Kasumi-1 (cell line): ENCODE measurements at places on chromosomes 2 and 18.

- DNase-seq, result no peak
Measured at GRCh38 chr2:211367293-211367692, 810.9 kb downstream of the CPS1 start.

DNA sequence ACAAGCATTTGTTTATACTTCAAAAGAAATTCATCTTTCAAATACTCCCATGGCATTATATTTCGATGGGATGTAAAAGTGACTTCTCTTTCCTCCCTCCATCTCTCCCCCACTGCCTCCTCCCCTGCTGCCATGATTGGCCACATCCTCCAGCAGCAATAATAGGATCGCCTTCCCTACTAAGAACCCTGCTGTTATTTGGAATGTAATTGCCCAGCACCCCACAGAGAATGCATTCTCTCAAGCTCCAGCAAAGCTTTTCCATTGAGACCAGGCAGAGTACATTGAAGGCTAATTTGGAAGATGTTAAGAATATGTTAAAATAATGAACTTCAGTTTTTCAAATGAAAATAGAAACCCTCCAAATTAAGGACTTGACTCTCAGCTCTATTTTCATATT lies 375.4 kb upstream of the ACVR2A start:
- DNase-seq, result no peak

GRCh38 chr18:11667578-11667977 lies 21.5 kb upstream of the GNAL start:
- DNase-seq, result no peak

- DNase-seq, result no peak
Measured at GRCh38 chr18:10332452-10332851, 122.0 kb upstream of the APCDD1 start.

GRCh38 chr2:235468978-235469655 lies 24.7 kb upstream of the AGAP1 start:
- no peak for DNase-seq

- DNase-seq, result no peak
Measured at GRCh38 chr2:166494140-166494624, at the start of gene SCN7A. TSS of gene SCN7A (minus strand) at chr2:166494249. CDS start at chr2:166477696, 16,553 bp downstream.

- DNase-seq, result no peak
Measured at GRCh38 chr2:37477921-37478320, 133.5 kb downstream of the QPCT start.

DNA sequence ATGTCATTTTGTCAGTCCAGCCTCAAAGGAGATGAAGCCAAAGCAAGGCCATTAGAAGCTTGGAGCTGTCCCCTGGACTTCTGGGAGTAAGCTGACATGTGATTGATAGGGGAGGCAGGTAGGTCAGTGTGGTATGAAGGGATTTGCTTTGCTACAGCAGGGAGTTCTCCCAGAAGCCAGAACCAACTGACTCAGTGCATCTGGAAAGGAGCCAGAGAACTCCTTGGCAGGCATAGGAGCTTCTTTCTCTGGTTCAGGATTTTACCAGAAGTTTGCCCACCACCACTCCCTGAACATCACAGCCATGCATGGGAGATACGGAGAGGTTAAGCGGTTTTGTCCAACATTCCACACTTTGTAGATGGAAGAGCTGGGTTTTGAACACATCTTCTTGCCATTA lies 24.5 kb upstream of the KCNE4 start:
- DNase-seq, result no peak

DNA sequence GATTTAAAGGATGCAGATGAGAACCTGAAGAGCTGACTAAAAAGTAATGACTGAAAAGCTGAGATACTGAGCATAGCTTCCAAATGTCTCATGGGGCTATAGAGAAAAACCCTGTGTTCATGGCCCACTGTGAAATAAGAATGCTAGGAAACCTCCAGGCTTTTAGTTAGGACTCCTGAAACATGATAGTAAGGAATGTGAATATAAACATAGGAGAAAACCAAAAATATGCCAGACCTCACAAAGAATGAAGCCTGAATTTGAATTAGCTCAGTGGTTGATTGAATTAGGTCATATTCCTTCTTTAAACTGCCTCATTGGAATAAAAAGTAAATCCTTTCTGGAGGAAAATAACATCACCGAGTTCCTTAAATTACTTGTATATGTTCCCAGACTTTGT lies 194.5 kb upstream of the NXPH2 start:
- DNase-seq, result no peak

DNA sequence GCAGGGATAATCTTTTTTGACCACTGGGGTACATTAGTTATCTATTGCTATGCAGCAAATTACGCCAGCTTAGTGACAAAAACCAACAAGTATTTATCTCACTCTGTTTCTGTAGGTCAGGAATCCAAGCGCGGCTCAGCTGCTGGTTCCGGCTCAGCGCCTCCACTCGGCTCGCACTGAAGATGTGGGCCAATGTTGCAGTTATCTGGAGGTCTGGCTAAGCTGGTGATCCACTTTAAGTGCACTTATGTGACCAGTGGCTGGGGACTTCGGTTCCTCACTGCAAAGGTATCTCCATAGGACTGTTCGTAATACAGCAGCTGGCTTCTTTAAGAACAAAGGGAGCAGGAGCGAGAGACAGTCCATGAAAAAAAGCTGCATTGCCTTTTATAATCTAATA lies 591.9 kb downstream of the TMEM182 start:
- no peak for DNase-seq

DNA sequence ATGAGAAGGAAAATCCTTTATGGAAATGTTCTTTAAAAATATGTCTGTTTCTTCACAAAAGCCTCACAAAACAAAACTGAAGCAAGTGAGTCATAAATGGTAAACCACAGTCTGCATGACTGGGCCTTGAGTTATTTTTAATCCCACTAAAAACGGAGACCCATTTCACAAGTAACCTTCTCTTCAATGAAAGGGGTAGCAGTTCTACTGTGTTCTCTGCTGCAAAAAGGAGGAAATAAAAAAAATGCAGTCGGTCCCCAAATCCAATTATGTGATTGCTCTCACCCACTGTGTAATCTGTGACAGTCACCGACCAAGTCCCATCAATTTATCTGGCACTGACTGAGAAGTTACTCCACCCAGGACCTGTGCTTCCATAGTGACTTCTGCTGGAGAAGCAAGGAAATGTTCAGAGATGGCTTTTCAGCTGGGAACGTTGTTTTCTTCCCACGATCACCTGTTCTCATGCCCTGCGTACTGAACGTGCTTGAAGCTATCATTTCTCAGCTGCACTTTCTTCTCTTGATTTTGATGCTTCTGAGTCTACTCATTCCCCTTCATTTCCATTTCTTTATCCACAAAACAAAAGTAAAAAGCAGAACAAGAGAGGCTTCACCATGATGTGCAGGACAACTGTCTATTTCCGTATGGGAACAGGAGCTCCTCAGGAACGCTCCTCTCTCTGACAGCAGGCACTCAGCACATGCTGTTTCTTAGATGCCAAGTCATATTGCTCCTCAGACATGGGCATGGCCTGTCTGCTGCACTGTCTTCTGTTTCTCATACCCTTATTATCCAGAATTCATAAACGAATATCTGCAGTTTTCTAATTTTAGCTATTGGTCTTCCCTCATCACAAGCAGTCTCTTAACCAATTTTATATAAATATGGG lies 80.0 kb upstream of the TMEM200C start:
- DNase-seq, result no peak

GRCh38 chr2:38653715-38654527 lies 12.0 kb upstream of the GALM start:
- no peak for DNase-seq

DNA sequence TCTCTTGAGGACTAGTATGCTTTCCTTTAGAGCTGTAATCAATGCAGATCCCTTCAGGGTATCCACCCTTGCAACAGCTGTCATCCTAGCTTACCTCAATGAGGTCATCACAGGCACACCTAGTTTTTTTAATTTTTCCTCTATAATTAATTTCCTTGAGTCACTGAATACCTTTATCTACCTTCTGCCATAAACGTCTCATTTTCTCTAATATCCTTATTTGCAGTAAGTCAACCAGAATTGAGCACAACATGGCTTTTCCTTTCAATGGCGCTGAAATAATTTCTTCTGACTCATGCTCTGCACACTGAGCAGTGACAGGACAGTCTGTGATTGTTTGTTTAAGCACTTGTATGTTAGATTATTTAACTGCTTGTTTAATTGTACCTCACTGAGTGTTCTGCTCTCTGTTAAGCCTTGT lies 49.4 kb downstream of the ETAA1 start:
- no peak for DNase-seq

- no peak for DNase-seq
Measured at GRCh38 chr18:62844850-62845643, 129.7 kb downstream of the PHLPP1 start.

DNA sequence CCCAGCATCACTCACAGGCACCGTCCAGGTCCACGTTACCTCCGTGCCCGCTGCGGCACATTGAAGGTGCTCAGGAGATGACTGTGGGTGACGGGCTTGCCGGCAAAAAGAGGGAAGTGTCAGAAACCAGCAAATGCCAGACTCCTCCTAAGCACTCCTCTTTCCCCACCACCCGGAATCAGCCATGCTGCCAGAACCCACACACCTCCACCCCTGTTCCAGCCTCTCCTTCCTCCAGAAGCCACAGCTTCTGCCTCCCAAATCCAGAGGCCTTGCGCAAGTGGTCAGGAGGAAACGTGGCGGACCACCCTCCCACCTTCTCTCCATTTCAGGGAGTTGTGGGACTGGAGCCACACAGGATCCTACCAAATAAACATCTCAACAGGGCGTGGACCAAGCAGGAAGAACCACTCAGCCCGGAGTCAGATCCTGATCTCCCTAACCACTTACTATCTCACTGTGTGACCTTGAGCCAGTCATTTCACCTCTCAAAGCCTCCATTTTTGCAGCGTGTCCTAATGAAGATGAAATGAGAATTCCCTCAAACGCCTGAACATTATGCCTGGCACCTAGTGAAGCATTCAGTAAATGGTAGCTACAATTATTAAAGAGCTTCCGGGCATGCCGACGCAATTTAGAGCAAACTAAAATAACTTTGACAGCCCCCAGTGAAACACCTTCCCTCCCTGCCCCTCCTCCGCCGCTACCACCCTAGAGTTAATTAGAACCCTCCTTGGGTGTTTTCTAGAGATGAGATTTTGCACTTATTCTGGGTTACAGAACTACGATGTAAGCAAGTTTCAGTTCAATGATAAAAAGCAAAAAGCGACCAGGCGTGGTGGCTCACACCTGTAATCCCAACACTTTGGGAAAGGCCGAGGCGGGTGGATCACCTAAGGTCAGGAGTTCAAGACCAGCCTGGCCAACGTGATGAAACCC lies 32.9 kb downstream of the SMAD7 start:
- peak; percentile 28 for DNase-seq

DNA sequence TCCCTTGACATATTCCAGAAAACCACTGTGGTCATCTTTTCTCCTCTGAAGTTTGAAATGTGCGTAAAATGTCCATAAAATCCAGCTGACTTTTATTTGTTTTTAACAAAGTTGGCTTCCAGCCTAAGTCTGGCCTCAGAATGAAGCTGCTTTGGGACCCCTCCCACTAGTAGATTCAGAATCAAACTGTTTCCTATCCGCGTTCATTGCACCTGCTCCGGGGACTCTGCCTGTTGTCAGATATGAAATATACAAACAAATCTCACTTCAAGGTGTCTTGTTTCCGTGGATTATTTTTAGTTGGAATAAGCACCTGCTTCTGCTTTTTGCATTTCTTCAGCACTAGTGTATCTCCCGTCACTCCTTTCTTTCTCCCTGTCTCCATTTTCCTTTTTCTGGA lies 115.7 kb upstream of the FHL2 start:
- DNase-seq, result no peak

DNA sequence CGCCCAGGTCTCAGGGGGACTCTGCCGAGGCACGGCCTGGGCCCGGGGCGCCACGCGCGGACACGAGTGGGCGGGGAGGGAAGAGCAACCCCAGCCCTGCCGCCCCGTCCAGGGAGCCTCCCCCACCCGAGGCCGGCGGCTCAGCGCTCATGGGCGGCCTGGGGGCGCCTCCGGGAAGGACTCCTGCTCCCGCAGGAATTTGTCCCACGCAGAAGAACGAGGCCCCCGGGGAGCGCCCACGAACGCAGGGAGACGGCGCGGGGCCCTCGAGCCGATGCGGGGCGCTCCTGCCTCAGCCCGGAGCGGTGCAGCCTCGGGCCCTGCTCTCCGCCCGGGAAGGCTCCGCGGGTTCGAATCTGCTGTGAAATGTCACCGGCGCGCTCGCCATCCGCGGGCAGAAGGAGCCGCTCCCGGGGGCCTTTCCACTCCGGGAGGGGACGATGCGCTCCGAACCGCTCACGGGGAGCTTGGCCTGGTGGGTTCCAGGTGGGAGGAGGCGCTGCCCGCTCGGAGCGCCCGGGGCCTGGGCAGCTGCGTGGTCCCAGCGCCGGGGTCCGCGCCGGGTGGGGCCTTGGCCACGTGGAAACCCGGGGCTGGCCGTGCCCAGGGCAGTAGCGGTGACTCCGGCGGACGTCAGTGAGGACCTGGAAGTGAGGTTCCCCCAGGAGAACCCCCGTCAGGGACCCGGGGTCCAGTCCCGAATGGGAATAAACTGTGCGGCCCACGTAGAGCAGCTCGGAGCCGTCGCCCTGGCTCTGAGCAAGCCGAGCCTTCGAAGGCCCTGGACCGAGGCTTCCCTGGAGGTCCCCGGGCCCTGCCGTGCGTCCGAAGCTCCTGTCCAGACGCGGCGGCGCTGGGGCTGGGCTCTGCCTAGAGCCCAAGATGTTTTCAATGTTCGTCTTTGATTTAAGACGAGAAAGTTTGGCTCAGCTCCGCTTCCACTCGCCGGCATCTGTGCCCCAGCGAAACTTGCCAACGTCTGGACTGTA lies 41.4 kb upstream of the CTDP1 start:
- no peak for DNase-seq

DNA sequence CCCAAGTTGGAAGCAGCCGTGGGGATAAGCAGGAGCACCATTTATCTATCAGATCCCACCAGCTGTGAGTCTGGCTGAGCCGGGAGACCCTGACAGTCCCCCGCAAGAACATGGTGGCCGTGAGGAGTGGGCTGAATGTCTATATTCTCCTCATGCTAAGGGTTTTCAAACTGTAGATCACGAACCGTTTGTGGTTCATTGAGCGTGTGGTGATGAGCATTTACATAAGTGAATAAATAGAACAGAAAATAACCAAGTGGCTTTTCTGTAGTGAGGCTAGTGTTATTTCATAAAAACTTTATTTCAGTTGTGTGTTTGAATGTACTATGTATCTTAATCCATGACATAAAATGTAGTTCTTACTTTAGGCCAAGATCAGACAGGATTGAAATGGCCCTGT lies 190.2 kb upstream of the APCDD1 start:
- DNase-seq, result no peak

DNA sequence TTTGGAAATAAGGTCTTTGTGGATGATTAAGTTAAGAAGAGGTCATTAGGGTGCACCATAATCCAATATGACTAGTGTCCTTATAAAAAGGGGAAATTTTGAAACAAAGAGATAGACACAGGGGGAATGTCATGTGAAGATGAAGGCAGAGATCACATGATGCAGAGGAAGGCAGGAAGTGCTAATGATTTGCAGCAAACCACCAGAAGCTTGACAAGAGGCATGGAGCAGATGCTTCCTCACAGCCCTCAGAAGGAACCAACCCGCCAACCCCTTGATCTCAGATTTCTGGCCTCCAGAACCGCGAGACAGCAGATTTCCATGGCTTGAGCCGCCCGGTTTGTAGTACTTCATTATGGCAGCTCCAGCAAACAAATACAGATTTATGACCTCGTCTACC lies 17.4 kb upstream of the SMARCAL1 start:
- DNase-seq, result peak; percentile 30

- DNase-seq, result peak; percentile 79
Measured at GRCh38 chr18:36372903-36373311, 75.4 kb downstream of the FHOD3 start.

GRCh38 chr18:70335892-70336726 lies 47.3 kb downstream of the SOCS6 start:
- no peak for DNase-seq

- DNase-seq, result no peak
Measured at GRCh38 chr2:86048888-86049287, 56.8 kb downstream of the POLR1A start.
